ENCODE measurements at places on chromosomes 7 and 10.
A peak's percentile ranks its signal among the peaks of the same experiment; 100 is the strongest.

- DNase-seq = no peak
These were observed 229.4 kb downstream of the TNS3 start for GRCh38 chr7:47352394-47352968.

- no peak for DNase-seq
These were observed 35.3 kb downstream of the VSTM4 start for GRCh38 chr10:49080071-49080470.

DNA sequence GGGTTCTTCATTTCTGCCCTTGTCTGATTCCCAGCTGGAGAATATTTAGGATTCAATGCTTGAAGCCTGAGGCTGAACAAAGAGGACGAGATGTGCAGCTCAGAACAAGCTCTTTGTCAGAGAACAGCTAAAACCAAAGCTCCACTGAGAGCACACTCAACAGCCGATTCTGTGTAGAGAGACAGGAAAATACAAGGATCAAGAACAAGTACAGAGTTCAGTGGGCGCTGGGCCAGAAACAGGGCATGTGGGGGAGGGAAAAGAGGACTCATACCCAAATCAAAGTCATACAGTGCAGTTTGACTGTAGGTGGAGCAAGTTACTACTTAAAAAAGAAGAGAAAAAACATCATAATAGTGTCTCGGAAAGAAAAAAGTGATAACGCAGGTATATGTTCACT, at the start of gene AGMO:
AGMO (minus strand) TSS at position 181 of the 400 bp plus-strand sequence.
- DNase-seq = peak; percentile 64

GRCh38 chr7:83204715-83205114, 42.0 kb upstream of the PCLO start:
- DNase-seq = no peak

- peak; percentile 94 for DNase-seq
These were observed 96.4 kb downstream of the CCSER2 start for GRCh38 chr10:84424731-84425167.

GRCh38 chr7:153408360-153409335, 643.5 kb upstream of the DPP6 start:
- no peak for DNase-seq

DNA sequence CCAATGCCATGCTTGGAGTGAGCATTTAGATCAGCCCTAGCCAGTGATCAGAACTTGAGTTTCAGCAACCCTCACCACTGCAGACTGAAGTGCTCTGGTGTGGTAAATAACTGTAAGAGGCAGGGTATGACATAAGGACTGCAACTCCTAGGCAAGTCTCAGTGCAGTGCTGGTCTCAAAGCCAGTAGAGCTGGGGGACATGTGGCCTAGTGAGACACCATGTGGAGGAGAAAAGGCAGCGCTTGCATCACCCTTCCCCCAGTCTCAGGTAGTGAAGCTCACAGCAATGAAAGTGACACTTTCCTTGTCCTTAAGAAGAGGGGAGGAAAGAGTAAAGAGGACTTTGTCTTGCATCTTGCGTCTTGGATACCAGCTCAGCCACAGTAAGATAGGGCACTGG, 386.8 kb upstream of the POT1 start:
- DNase-seq = no peak

DNA sequence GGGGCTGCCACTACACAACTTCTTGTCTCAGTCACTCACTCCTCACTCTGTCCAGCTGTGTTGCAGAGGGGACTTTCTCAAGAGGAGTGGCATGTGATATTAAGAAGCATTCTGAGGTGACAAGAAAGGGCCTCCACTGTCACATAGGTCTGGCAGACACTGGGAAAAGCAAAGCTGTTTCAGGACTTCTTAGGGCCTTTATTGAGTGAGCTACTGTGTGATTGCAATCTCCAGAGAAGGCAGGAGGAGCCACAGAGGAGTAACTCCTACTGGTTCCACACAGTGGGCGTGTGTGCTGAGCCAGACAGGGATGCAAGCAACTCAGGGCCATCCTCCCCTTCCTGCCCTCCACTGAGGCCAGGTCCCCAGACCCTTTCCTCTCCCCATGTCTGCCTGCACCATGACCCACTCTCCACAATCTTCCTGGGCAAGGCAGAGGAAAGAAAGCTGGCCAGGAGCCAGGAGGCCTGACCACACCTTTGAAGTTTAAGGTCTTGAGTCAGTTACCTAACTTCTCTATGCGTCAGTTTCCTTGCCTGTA, 262.0 kb upstream of the ZMIZ1 start:
- no peak for DNase-seq

DNA sequence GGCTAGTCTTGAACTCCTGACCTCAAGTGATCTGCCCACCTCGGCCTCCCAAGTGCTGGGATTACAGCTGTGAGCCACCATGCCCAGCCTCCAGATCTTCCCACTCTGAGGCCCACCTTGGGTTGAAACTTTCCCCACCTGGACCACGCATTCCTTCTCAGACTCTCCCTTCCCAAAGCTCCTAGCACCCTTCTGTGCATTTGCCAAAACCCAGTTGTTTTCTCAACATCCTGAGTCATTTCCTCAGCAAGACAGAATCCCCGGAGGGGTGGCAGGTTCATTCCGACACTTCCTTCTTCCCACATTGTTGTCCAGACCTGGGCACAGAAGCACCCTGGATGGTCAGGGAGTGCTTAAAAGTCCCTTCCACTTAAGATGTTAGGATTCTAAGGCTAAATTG, 28.9 kb downstream of the BAG3 start:
- DNase-seq = peak; percentile 79

DNA sequence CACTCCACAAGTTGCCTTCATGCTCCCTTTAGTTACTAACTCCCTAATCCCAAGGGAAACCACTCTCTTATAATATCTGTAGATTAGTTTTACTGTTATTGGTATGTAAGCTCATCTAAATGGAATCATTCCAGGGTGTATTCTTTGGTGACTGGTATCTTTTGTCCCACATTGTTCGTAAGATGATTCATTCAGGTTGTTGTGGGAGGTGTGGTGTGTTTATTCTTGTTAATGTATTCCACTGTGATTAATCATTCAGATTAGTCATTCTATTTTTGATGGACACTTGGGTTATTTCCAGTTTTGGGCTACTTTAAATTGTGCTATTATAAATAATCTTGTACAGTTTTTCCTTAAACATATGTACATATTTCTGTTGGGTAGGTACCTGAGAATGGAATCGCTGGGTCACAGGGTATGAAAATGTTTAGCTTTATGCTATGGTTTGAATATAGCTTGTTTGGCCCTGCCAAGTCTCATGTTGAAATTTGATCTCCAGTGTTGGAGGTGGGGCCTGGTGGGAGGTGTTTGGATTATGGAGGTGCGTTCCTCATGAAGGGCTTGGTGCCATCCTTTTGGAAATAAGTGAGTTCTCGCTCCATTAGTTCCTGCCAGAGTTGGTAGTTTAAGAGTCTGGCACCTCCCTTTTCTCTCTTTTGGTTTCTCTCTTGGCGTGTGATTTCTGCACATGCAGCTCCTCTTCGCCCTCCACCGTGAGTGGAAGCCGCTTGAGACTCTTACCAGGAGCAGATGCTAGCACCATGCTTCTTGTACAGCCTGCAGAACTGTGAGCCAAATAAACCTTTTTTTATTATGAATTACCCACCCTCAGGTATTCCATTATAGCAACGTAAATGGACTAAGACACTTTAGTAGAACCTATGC, 13.8 kb downstream of the BTRC start:
- DNase-seq = no peak

- DNase-seq = no peak
These were observed 13.0 kb downstream of the ELN start for GRCh38 chr7:74040791-74041520.

GRCh38 chr7:28272461-28272877, 91.9 kb upstream of the JAZF1 start:
- DNase-seq = no peak

DNA sequence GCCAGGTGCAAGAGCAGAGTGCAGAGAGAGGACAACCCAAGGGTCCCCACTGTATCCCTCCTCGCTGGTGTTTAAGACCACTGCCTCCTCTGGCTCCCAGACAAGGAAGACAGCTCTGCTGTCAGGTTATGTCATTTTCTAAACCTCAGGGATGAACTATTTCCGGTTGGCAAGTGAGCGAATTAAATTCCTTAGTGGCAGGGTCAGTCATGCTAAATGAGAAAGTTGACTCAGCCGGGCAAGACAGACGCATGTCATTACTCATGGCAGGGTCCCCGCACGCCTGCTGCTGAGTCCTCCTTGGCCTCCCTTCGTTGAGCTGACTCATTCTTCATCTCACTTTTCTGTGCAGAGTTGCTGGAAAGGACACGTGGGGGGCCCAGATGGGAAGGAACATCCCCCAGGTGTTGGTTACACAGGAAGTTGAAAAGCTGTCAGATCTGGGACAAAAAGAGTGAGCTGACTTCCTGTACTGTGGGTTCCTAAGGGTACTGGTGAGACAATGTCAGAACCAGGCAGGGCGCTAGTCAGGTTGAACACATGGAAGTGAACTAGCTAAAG, 47.1 kb upstream of the UCN3 start:
- no peak for DNase-seq

DNA sequence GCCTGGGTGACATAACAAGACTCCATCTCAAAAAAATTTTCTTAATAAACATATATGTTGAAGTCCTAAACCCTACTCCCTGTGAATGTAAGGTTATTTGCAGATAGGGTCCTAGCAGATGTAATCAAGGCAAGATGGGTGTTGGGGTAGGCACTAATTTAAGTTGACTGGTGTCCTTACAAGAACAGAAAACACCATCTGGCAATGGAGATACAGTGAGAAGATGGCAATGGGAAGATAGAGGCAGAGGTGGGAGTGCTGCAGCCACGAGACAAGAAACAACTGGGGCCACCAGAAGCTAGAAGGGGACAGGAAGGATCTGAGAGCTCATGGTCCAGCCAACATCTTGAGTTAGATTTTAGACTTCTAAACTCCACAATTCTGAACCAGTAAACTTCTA, 606.4 kb downstream of the CNTNAP2 start:
- no peak for DNase-seq
